Umbilical cord (tissue), 2 donors: ENCODE measurements at places on chromosomes 7 and 10. TPM values are rescaled to one million over a fixed set of nuclear protein-coding genes. Genes with fewer than 3 reads are reported as not detected.

- no peak for DNase-seq
Measured at GRCh38 chr7:151119902-151120301, 33.6 kb downstream of the AGAP3 start.

DNA sequence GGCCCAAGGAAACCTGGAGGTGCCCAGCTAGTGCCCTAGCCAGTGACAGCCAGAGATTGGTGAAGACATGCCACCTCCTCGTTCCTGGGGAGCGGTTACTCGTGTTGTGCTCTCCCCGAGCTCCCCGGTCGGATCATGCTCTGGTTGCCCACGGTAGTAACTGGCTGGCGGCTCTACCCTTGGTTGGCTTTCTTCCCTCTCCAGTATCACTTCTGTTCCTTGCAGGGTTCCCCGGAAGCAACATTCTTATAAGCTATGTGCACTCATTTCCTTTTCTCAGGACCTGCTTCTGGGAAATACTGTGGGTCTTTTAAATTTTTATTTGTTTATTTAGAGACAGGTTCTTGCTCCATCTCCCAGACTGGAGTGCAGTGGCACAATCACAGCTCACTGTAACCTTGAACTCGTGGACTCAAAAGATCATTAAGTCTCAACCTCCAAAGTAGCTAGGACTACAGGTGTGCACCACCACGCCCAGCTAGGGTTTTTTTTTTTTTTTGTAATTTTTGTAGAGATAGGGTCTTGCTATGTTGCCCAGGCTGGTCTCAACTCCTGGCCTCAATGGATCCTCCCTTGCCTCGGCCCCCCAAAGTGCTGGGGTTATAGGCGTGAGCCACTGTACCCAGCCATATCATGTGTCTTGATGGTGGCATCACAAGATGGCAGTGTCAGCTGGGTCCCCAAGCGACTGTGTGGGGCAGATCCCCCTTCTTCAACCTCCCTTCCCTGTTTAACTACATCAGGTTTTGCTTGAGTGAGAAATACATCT lies 6.9 kb upstream of the CALHM1 start:
- DNase-seq = no peak

DNA sequence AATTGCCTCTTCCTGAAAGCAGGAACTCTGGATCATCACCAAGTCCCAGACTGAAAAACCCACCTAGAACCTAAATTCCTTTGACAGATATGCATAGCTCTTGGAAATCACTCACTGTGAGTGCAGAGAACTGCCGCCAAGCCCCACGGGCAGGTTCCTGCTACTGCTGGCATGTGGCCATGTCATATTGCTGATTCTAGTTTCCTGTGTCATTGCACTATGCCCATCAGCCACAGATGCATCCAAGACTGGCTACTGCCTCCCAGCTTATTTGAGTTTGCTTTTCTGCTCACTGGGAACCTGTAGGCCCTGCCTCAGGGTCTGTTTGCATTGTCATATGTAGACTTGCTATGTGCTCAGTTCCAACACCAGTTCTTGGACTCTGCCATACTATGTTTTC lies 786.0 kb downstream of the GRID1 start:
- no peak for DNase-seq

GRCh38 chr7:4711634-4712033 lies 29.5 kb downstream of the FOXK1 start:
- no peak for DNase-seq

GRCh38 chr10:50315424-50315823 lies 64.1 kb upstream of the ASAH2 start:
- DNase-seq = no peak

- peak; percentile 75 for DNase-seq
Measured at GRCh38 chr10:50552308-50552707, 71.4 kb downstream of the SGMS1 start.

GRCh38 chr7:47893721-47894365 lies 54.4 kb downstream of the PKD1L1 start:
- DNase-seq = no peak

RNLS gene
- 5.3 TPM for total RNA-seq

DNA sequence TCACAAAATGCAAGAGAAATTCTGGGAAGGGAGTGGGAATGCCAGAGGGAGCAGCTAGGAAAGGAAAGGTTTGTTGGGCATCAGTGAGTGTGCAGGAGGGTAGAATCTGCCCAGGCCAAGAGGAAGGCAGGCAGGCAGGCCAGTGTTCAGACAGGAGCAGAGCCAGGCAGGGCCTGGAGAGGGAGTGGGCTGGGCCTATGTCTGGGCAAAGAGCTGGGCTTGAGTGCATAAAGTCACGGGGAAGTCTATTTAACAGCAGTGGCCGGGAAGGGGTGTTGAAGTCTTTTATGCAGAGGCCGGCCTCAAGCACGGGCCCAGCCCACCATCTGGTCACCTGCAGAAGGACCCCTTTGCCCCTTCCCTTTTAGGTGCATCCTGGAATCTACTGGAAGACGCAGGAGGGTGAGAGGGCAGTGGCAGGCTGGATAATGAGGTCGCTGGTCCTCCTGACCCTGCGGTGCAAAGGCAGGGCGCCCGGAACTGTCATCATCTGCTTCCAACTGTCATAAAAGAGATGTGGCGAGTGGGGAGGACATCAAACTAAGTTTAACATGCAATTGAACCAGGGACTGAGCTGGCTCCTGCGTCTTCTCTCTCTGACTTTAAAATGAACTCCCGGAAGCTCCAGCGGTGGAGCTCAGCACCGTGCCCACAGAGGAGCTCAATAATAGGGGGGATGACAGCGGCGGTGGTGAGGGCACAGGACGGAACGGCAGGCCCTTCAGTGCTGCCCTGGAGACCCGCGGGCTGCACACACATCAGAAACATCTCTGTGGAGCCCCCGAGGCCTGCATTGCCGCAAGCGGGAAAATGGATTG lies 29.5 kb downstream of the CARD11 start:
- DNase-seq = no peak

DNA sequence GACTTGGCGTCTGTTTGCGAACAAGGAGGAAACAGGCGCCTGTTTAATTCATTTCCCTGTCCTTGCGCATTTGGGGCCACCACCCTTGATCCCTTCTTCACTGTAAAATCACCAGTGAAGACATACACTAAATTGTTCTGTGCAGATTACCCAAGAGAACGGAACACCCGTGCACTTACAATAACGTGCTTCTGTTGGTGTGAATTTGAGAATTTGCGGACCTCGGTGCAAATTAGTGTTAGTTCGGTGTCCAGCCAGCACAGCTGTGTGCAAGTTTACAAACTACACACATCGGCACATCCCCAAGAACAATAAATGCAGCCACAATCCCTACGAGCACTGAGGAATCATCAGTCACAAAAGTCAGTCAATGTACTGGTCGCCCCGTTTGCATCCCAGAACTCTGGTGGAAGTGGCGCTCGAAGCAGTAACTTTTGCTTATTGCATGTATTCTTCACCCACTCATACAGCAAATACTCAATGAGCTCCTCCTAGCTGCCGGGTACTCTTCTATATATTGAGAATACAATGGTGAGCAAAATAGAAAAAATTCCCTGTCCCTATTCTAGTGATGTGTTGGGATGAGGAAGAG lies 786 bp upstream of the CNOT4 start:
- peak; percentile 35 for DNase-seq

DNA sequence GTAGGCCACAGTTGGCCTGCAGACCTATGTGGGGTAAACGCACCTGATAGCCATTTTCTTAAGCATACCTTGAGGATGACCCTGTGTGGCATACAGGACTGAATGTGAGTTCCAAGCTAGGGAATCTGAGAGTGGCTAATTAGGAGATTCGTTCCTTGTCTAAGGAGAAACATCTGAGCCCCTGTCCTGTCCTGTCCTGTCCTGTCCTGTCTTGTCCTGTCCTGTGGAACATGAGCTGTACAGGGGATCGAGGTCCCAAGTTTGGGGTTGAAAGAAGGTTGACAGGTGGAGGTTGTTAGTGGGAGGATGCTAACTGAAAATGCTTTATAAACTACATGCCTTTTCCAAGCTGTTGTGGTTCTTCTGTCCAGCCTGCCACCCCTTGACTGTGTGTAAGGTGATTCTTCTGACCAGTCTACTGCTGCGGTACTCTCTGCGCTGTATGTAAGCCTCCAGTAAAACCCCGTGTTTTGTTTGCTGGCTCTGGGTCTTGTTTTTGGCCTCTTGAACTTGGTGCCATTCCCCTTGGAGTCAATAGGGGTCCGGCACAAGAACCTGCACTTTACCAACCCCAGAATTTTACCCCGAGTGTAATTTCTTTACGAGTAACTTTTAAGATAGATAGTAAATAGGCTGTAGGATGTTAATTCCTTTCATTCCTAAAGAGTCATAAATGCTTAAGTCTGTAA lies 26.4 kb downstream of the ZNRF2 start:
- no peak for DNase-seq

SLC16A9 gene
- total RNA-seq = 2.4 TPM

- no peak for DNase-seq
Measured at GRCh38 chr10:98224996-98225395, 43.0 kb downstream of the LOXL4 start.

DNA sequence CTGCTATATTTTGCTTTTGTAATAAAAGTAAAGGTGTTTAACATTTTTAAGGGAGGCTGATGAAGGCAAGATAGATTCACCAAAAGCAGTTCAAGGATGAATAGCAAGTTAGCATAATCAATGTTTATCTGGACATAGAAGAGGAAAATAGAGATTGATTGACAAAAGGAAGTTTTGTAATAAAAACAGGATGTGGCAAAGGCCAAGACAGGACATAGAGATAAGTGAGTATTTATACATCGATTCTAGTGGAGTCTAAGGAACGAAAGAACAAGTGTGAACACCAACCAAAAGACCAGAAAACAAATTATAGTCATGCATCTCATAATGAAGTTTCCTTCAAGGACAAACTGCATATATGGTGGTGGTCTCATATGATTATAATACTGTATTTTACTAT lies 123.8 kb downstream of the CCDC71L start:
- DNase-seq = no peak

- no peak for DNase-seq
Measured at GRCh38 chr7:83824214-83824613, 175.3 kb upstream of the SEMA3E start.

DNA sequence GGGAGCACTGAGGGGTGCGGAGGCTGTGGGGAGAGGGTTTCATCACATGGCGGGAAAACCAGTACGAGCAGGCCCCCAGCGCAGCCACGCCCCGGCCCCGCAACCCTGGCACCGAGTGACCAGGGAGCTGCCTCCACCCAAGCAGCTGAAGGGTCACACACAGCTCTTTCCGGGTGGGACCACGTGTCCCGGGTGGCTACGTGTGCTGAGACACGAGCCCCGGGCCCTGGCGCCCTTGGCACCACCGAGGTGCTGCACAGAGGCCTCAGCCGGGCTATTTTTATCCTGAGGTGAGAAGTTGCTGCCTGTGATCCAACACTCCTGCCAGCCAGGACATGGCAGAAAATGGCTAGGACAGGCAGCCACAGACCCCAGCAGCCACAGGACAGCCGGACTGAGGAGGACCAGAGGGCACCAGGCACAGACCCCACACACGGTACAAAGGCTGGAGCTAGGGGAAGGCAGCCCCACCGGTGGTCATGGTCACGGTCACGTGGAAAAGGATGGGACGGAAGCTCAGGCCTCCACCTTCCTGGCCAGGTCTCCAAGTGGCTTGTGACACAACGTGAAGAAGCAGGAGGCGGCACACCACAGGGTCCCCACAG lies 223.7 kb downstream of the MAD1L1 start:
- DNase-seq = no peak

PILRB gene
- total RNA-seq = 21.9 TPM

- no peak for DNase-seq
Measured at GRCh38 chr10:5960070-5960972, 17.0 kb downstream of the IL15RA start.

C10orf67 gene
- 7.7 TPM for total RNA-seq

NPFFR1 gene
- total RNA-seq = 1.2 TPM

ERVW-1 gene
- total RNA-seq = 5.5 TPM

GRCh38 chr7:50988465-50988864 lies 205.8 kb upstream of the GRB10 start:
- DNase-seq = no peak

DNA sequence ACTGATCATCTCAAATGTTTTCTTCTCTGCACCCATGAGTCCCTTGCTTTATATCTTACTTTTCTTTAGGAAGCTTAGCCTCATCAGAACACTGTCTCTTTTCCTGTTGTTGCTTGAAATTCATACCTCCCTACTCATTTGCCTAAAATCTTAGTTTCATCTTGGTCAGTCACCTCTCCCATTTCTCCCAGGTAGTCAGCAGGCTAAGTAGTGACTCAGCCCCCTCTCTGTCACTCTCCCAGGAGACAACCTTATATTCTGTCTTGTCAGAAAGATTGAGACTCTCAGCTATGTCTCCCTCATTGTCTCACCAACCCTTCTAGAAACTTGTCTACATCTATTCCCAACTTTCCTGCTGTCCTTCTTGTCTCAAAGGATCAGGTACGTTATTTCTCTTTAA lies 280.9 kb downstream of the BBS9 start:
- DNase-seq = no peak

GRCh38 chr7:128100949-128101713 lies 69.9 kb upstream of the LRRC4 start:
- DNase-seq = peak; percentile 24

GRCh38 chr10:119940487-119940886 lies 48.0 kb downstream of the SEC23IP start:
- DNase-seq = no peak

DNA sequence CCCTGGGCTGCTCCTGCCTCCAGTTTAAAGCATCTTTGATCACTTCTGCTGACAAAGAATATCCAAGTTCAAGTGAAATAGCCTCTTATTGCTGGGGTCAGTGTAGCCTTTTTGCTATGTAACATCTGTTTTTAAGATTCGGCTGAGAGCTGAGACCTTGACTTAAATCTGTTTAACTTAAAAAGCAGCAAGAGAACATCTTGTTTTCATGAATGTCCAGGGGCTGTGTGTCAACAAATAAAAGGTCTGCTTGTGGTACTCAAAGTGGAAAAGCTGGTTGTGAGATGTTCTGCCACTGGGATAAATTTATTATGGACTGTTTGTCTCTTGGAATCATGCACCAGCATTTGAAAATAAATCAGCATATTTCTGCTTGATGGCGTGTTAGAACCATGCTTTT lies 73.2 kb downstream of the CALD1 start:
- no peak for DNase-seq

DNA sequence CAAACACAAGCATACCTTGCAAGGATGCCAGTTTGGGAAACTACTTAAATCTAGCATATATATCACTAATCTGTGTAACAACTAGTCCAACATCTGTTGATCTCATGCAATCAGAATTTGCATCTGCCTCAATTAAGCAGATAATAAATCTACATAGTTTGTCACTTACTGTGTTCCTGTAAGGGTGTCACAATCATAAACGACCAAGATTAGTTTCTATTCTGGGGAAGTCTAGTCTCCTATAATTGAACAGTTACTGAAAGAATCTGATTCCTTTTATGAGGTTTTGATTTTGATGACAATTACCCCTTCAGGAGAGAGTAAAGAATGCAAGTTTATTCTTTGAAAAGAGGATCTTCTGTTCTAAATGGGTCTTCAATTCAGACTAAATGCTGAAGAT lies 85.5 kb upstream of the LRRN3 start:
- DNase-seq = no peak

MMP21 gene
- total RNA-seq = not detected

- no peak for DNase-seq
Measured at GRCh38 chr10:9811601-9812000, 1206.1 kb upstream of the CELF2 start.

SERPINE1 gene
- 152 TPM for total RNA-seq
